ENCODE measurements at places on chromosomes 12 and 14. TPM values are rescaled to one million over a fixed set of nuclear protein-coding genes. Genes with fewer than 3 reads are reported as not detected.

The CELA1 gene
- not detected for total RNA-seq

The MAP1LC3B2 gene
- 2.2 TPM for total RNA-seq

The HOXC11 gene
- total RNA-seq: not detected

The MAPK1IP1L gene
- total RNA-seq: 193 TPM

The SLC6A13 gene
- total RNA-seq: 0.49 TPM

DNA sequence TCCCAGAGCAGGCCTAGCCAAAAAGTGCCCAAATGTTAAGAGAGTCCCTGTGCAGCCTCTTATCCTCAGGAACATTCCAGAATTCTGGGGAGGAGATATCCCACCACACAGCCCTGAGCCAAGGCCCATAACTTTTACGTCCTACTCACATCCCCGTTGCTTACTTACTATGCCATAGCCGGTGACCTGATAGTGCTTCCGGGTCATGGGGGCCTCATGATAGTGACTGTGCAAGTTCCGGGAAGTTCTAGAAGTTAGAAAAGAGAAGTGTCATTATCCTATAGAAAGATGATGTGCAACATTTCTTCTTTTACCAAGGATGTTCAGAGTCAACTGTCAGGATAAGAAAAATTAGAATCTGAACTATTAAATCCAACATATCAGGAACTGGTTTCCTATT is 15.6 kb upstream of the NGB start:
- DNase-seq: no peak

DNA sequence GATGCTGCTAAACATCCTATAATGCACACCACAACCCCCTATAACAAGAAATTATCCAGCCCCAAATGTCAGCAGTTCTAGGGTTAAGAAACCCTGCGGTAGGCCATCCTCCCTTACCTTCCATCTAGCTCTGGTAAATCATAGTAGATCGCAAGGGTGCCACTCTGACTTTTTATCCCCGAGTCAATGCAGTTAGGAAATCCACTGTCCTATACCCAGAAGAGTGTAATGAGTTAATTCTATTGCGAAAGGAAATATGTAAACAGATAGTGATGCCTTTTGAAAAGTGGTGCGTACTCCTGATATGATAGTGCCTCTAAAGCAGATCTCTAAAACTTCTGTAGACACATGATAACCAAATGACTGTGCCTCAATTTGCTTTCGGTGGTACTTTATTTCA is 29.8 kb downstream of the SCFD1 start:
- DNase-seq: no peak

GRCh38 chr12:7171854-7172253 is 17.6 kb upstream of the PEX5 start:
- DNase-seq: no peak

- no peak for DNase-seq
Observed at GRCh38 chr12:121921066-121921465, 2.7 kb downstream of the CFAP251 start.

DNA sequence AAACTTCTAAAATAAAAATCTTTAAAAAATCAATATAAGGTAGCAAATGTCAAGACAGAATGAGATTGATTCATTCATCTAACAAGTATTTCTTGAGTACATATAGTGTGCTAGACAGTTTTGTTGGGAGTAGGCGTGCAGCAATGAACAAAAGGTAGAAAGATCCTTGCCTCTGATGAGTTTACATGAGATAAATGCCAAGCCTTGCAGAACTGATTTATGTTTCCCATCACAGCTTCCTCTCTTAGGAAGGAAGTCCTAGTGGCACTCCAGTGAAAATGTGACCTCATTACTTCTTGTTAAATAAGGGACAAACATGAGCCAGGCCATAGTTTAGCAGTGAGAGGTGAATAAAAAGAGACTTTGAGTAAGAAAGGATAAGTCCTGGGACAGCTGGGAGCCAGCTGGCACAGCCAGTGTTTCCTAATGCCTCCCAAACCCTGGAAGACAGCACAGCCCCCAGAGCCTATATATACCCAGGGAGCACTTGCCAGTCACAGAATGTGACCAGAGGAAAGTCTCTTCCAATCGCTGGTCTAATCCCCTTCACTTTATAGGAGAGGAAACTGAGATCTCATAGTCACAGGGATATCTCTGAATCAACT is 4.7 kb upstream of the COCH start:
- DNase-seq: no peak

GRCh38 chr12:96233168-96233567 is 39.0 kb downstream of the ELK3 start:
- no peak for DNase-seq

DNA sequence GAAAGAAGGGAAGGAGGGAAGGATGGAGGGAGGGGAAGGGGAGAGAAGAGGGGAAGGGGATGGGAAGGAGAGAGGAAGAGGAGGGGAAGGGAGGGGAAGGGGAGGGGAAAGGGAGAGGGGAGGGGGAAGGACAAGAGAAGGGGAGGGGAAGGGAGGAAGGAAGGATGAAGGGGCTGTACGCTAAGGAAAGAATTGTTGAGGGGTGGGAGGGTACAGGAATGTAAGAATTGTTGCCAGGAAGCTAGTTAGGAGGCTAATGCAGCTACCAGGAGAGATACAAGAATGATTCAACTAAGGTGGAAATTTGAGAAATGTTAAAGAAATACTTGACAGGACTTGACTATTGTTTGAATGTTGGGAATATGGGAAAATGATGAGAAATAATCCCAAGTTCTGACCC is 261.2 kb downstream of the DPF3 start:
- DNase-seq: no peak

GRCh38 chr14:20997564-20997963 is 1.5 kb upstream of the SLC39A2 start:
- DNase-seq: no peak

DNA sequence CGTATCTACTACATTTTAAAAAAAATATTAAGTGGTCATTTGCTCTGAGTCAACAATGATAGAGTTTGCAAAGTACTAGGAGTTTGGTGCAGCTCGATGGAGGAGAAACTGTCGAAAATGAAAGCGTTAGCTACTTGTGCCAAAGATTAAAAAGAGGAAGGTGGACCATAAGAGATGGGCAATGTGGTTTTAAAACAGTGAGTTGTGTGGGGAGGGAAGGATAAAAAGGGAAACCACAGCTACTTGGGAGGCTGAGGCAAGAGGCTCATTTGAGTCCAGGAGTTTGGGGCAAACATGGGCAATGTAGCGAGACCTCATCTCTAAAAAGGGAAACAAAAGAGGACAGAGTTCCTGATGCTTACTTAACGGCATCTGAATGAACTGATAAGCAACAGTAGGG is 18.2 kb upstream of the STRAP start:
- no peak for DNase-seq

DNA sequence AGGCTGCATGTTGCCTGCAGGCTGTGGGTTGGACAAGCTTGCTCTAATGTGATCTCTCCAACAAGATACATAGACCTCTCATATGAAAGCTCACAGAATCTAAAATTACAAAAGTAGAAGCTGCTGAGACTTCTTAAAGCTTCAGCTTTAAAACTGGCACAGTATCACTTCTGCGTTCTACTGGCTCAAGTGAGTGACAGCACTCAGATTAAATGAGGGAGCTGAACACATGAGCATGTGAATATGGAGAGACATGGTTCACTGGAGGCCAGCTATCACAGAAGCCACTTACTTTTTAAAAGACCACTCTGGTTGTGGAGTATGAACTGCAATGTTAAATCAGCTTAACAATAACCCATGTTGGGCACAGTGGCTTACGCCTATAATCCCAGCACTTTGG is 29.1 kb upstream of the ANO6 start:
- no peak for DNase-seq
